ENCODE measurements at places on chromosomes 12 and 14. TPM values are rescaled to one million over a fixed set of nuclear protein-coding genes. Genes with fewer than 3 reads are reported as not detected.

DNA sequence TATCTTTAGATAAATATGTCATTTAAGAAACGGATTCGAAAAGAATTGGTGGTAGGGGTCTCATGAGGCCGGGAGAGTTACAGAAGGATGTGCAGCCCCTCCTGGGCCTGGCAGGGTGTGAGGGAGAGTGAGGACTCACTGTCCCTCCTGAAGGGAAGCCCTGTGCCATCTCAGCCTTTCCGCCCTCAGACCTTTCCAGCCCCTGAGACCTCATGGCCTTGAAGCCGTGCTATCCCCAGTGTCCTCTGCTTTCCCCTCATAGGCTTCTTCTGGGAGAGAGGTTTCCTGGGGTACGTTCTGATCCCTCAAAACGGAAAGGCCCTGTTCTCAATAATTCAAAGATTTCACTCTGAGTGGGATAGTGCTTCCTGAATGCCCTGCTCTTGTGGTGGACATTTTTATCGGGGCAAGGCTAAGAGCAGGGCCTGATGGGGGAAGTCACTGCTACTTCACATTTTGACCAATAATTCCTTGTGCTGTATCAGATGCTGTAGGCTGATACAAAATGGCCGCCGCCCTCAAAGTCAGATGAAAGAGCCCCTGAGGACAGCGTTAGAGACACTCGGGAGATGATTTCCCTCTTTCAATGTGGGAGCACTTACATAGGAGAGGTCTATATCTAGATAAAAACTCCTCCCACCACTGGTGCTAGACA, 1.3 kb downstream of the CD4 start:
- no peak for DNase-seq
- H3K27ac ChIP-seq: peak overlapping the region; percentile 50
- no peaks in the 10 kb centered on the region for H3K4me1 ChIP-seq
- no peaks in the 10 kb centered on the region for H3K27me3 ChIP-seq

Gene FAM90A1
- not detected for total RNA-seq

Gene DIO2
- total RNA-seq: 1.9 TPM

DNA sequence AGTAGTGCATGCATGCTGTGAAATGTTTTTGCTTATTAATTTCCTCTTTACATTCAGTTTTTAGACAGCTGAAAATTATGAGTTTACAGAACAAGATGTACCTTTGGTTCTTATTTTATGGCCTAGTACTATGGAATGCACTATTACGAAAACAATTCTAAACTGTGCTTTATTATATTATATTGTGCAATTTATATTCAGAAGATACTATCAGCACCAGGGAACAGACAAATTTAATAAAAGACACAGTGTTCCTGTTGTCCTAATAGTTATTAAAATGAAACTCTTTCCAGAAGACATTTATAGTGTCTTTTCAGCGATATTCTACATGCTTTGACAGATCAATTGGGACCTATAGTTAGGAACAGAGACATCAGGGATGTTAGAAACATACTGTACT, 427.3 kb downstream of the BTG1 start:
- H3K27me3 ChIP-seq: no peaks in the 10 kb centered on the region
- H3K36me3 ChIP-seq: no peaks in the 10 kb centered on the region
- no peaks in the 10 kb centered on the region for H3K4me1 ChIP-seq
- no peak overlapping the region for H3K4me3 ChIP-seq

GRCh38 chr12:48377646-48378045, 26.9 kb upstream of the ZNF641 start:
- H3K27me3 ChIP-seq: no peaks in the 10 kb centered on the region
- H3K4me1 ChIP-seq: no peaks in the 10 kb centered on the region
- no peak overlapping the region for H3K27ac ChIP-seq
- H3K4me3 ChIP-seq: no peak overlapping the region

DNA sequence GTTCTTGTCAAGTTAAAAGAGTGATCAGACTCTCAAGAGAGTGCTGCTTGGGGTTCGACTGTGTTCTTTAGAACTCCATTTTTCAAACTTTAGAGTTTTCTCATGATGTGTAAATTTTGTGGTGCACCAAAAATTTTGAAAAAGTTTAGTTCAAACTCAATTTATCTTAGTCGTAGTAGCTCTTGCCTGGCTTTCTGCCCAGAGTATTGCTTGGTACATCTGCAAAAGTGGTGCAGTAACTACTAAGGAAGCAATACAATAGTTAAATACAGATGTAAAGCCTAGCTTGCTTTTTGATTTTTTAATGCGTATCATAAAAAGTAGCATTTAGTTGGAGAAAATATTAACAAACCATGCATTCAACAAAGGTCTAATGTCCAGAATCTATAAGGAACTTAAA, 9.5 kb upstream of the CCDC91 start:
- no peak overlapping the region for H3K4me3 ChIP-seq
- H3K4me1 ChIP-seq: no peaks in the 10 kb centered on the region

GRCh38 chr12:45674181-45674977, 55.1 kb upstream of the ARID2 start:
- H3K27ac ChIP-seq: no peak overlapping the region
- no peaks in the 10 kb centered on the region for H3K4me1 ChIP-seq
- H3K4me3 ChIP-seq: no peak overlapping the region
- no peaks in the 10 kb centered on the region for H3K36me3 ChIP-seq

DNA sequence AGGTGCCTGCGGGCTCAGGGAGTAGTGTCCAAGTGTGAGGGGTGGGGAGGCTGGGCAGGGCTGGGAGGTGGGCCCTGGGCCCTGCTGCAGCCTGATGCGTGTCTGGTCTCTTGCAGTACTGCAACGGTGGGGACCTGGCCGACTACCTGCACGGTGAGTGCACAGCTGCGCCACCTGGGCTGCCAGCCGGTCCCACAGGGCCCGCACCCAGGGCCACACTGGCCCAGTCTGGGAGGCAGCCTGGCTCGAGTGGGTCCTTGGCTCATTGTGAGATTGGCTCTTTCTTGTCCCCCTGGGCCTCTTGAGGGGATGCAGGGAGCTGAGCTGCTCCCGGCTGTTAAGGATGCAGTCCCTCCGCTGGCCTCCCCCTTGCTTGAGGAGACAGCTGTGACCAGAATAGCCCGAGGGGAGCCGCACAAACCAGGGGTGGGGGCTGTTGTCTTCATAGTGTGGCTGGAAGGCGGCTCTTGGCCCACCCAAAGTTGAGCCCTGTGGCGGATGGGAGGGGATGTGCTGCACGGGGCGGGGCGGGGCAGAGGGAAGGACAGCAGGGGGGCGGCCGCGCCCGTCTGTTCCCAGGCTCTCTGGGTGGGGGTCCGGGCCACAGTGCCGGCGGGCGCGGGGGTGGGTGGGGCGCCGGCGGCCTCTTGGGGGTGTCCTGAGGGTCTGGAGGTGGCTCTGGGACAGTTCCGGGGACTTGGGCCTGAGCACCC, 13.1 kb downstream of the ULK1 start:
- H3K27ac ChIP-seq: no peak overlapping the region
- H3K27me3 ChIP-seq: no peaks in the 10 kb centered on the region
- H3K4me1 ChIP-seq: no peaks in the 10 kb centered on the region
- no peak for DNase-seq
- peaks cover 5% of the 10 kb centered on the region for H3K36me3 ChIP-seq

DNA sequence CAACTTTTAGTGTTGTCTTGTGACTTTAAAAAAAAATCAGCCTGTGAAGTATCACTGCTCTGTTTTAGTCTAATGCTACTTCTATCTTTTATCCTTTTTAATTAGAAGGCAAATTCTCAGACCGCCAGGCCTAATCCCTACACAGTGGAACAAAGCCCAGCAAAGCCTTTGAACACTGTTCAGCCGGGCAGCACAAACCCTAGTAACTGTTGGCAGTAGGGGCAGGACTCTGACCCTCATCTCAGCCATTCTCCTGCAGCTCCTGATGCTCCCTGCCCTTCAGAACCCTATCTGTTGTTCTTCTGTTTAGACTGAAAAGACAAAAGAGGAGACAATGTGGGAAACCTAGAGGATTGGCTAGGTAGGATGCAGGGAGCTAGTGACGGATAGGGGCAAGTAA, 78.0 kb upstream of the OTX2 start:
- no peak for DNase-seq
- H3K36me3 ChIP-seq: no peaks in the 10 kb centered on the region
- no peak overlapping the region for H3K4me3 ChIP-seq

DNA sequence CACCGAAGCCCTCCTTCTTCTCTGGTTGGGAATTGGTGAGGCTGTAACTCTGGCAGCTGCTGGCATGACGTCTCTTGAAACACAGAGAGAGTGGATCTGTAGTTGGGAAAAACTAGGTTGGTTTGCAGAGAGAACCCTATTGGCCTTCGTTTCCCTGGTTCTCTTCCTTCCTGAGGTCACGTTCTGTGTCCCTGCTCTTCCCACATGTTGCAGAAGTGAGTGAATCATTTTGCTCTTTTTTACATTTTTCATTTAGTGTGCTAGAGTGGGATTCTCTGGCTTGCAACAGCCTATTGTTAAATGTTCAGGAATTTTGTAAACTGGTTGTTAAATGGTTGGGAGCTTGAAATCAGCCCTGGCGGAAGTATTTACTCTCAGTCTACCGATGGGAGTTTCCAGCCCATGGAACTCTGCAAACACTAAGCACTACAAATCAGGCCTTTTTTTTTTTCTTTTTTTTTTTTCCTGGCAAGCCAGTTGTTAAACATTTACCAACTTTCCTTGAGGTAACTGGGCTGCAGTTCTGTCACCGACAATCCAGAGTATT, 26.8 kb upstream of the CKAP4 start:
- H3K4me1 ChIP-seq: peaks cover 5% of the 10 kb centered on the region
- H3K4me3 ChIP-seq: no peak overlapping the region
- H3K36me3 ChIP-seq: no peaks in the 10 kb centered on the region
- H3K27ac ChIP-seq: peak overlapping the region; percentile 86
- no peak for DNase-seq
- no peaks in the 10 kb centered on the region for H3K27me3 ChIP-seq

DNA sequence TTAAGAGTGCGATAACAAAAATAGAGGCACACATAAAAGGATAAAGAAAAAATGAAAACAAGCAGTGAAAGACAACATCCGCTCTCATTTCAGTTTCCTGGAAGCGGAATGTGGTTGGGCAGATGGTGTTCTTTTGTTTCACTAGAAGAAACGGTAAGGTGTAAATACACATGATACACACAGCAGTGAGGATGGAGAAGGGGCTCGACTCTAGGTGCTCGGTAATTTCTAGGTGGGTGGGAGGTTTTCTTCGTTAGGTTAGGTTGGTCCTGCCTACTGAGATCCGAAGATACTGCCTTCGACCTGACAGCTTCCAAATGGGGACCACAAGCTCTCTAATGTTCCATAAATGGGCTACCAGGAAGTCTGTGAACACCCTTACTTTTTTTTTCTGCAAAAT, 1082.5 kb downstream of the BCL11B start:
- peak overlapping the region; percentile 32 for H3K27ac ChIP-seq
- H3K27me3 ChIP-seq: no peaks in the 10 kb centered on the region
- no peaks in the 10 kb centered on the region for H3K36me3 ChIP-seq
- H3K4me1 ChIP-seq: no peaks in the 10 kb centered on the region
- H3K4me3 ChIP-seq: no peak overlapping the region
- no peak for DNase-seq

DNA sequence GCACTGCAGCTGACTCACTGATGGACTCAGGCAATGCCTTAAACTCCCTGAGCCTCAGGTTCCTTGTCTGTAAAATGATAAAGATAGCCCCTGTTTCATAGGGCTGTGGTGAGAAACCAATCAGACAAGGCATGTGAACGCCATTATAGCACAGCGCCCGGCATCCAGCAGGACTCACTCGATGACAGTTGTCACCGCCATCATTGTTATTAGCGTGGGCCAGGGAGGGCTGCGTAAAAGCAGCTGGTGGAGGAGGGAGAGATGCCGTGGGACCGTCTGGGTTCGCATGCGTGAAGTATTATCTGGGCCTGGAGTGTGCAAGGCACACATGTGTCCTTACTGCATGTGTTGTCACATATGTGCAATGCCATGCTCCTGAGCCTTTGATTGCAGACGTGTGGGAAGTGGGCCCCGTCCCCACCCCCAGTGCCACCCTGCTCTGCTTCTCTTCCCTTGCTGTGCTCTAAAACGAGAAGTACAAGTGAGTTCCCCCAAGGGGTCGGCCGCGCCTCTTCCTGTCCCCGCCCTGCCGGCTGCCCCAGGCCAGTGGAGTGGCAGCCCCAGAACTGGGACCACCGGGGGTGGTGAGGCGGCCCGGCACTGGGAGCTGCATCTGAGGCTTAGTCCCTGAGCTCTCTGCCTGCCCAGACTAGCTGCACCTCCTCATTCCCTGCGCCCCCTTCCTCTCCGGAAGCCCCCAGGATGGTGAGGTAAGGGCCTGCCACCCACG, at the start of gene PTPN6:
TSS of gene PTPN6 (plus strand) at position 546 of the 730 bp plus-strand sequence. CDS start at position 703, 157 bp downstream.
- peak within 1 kb of the TSS; percentile 80 for H3K27ac ChIP-seq
- no peaks in the 10 kb centered on the region for H3K36me3 ChIP-seq
- peak within 1 kb of the TSS; percentile 38 for H3K4me3 ChIP-seq
- no peak for DNase-seq

- no peak overlapping the region for H3K4me3 ChIP-seq
- DNase-seq: no peak
- no peaks in the 10 kb centered on the region for H3K27me3 ChIP-seq
- no peak overlapping the region for H3K27ac ChIP-seq
Observed at GRCh38 chr12:5492562-5492961, 60.7 kb downstream of the NTF3 start.

GRCh38 chr14:59273737-59274136, 85.3 kb downstream of the DAAM1 start:
- H3K36me3 ChIP-seq: no peaks in the 10 kb centered on the region
- H3K27me3 ChIP-seq: no peaks in the 10 kb centered on the region
- H3K4me1 ChIP-seq: peaks cover 3% of the 10 kb centered on the region

Gene NOC4L
- total RNA-seq: 29.7 TPM

GRCh38 chr12:3097186-3097804, 20.1 kb downstream of the TSPAN9 start:
- H3K27ac ChIP-seq: no peak overlapping the region
- H3K4me1 ChIP-seq: no peaks in the 10 kb centered on the region
- peak; percentile 30 for DNase-seq
- no peaks in the 10 kb centered on the region for H3K36me3 ChIP-seq
- H3K4me3 ChIP-seq: no peak overlapping the region

Gene DNAJC22
- total RNA-seq: 29.0 TPM
